ENCODE measurements at places on chromosomes 3 and 15.

- DNase-seq, result no peak
Observed at GRCh38 chr15:57158997-57159668, 217.2 kb upstream of the CGNL1 start.

- DNase-seq, result peak; percentile 3
Observed at GRCh38 chr3:189621948-189622603, 9.1 kb upstream of the TP63 start.

GRCh38 chr15:94099574-94099960 lies 131.8 kb upstream of the MCTP2 start:
- no peak for DNase-seq

DNA sequence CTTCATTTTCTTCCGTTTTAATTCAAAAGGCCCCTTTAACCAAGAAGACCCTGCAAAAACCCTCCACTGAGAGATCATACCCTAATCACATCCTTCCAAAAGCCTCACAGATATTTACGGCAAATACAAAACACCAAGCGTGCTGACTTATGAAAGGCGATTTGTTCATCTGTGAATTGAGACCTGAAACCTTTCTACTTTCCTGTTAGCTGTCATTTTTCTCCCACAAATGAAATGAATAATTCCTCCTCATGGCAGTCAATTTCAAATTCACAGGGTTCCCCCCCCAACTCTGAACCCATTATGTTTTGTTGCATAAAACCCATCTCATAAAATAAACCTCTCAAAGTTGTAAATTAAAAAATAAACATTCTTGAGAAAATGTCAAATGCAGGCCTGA lies 149.6 kb downstream of the PDZRN3 start:
- no peak for DNase-seq

- DNase-seq, result no peak
Observed at GRCh38 chr15:91252756-91253155, 152.7 kb downstream of the SV2B start.

GRCh38 chr3:128012050-128012449 lies 40.2 kb upstream of the SEC61A1 start:
- DNase-seq, result no peak

DNA sequence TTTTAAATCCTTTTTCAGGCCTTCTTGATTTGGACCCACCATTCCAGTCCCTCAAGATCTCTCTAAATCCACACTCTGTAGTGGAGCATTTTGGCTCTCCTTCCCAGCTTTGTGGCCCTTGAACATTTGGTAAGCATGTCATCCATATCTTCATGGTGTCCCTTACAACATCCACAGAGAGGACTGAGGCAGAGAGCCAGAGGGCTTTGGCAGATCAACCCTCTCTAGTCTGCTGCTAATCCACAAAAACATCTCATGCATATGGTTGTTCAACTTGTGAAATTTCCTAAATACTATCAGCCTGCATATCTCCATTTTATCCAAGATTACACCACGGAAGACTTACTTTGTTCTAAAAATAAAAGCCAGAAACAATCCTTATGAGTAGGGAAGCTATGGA lies 23.2 kb downstream of the THRB start:
- DNase-seq, result no peak

DNA sequence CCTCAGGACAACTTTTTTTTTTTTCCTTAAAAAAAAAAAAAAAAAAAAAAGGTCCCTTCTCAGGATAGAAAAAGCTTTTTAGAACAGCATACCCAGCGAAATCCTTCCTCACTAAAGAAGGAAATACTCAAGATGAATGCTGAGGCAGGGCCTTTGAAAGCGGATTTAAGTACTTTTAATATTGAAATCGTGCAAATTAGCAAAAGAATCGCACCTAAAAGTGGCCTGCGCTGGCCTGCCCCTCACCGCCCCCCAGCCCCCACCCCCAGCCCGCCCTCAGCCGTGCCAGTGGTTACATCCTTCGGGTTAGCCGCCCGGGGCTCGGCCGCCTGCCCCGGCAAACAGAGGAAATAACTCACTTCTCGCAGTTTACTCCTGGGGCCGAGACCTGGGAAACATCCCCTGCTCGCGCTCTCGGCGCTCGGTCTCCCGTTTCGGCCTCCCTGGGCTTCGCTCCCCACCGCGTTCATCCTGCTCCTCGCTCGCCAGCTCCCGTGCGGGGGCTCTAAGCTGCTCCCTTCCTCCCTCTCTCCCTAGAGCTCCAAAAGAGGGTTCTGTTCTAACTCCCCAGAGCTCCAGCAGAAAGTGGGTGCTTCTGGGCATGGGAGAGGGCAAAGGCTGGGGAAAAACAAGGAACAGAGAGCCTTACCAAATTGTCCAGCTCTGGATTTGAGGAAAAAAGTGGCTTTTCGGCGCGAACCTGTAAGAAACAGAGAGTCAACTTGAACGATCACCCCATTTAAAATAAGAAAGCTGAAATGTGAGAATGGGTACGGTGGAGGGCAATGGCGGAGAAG lies 5.2 kb downstream of the MEIS2 start:
- peak; percentile 57 for DNase-seq

DNA sequence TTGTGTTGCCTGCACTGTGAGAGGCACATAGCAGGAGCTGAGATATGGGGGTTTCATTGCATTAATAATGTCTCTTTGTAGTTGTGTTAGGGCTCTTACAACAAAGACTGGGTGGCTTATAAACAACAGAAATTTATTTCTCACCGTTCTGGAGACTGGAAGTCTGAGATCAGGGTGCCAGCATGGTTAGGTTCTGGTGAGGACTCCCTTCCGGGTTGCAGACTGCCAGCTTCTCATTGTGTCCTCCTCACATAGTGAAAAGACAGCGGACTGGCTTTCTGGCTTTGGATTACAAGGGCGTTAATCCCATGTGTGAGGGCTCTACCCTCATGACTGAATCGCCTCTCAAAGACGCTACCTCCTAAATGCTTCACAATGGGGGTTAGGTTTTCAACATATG lies 20.6 kb downstream of the TMEM108 start:
- no peak for DNase-seq

DNA sequence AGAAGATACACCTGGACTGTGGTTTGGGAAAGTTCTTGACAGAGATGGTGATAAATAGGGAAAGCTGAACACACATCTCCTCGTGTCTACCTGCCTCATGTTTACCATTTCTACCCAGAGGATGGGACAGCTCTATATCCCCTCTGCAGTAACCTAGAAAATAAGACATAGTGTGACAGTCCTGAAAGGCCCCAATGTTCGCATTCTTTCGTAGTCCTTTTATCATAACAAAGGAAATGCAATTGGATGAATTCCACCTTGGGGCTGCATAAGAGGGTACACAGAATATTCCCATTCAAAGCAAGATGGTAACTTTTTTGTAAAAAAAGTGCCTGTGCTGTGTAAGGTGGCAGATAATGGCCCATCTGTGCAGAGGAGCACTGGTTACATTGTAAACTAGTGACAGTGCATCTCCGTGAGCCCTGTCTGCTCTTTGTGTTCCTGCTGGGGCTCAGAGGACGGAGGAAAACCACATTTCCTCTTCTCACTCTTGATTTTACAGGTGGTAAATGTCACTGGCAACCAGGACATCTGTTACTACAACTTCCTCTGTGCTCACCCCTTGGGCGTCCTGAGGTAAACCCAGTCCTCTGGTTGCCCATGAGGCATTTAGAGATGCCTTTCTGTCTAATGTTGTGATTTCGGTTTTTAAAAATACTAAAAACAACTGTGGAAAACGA lies 74.3 kb downstream of the SIDT1 start:
- DNase-seq, result no peak

GRCh38 chr15:50257924-50258323 lies 7.6 kb downstream of the HDC start:
- DNase-seq, result no peak

- no peak for DNase-seq
Observed at GRCh38 chr15:64466408-64467141, 6.2 kb downstream of the ZNF609 start.

DNA sequence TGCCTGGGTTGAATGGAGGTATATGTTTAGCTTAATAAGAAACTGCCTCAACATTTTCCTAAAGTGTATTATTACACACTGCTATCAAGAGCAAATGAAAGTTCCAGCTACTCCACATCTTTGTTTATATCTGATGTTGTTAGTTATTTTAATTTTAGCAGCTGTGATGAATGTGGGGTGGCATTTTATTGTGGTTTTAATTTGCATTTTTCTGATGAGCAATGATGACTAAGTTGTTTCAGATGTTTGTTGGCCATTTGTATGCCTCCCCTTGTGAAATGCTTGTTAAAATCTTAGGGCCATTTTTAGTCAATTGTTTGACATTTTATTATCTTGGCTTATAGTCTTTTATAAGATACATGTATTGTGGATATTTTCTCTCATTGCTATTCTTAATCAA lies 260.4 kb upstream of the SLCO3A1 start:
- peak; percentile 61 for DNase-seq

DNA sequence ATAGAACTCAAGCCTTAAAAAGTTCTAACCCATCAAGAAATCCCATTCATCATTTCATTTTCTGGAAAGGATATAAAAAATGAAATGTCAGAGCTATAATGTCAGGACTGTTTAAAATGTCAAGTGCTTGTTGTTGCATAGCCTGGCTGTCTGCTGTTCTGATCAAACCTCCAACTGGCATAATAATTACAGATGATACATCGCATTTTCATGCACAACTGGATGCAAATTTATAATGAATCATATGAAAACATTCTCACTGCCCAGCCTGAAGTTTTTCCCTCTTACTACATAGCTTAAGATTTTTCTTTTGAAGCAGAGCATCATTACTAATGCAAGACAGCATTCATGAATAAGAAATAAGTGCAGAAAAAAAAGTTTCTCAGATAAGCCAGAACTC lies 46.5 kb downstream of the GUCA1C start:
- DNase-seq, result peak; percentile 79

GRCh38 chr3:25120665-25121064 lies 307.4 kb upstream of the RARB start:
- DNase-seq, result no peak

DNA sequence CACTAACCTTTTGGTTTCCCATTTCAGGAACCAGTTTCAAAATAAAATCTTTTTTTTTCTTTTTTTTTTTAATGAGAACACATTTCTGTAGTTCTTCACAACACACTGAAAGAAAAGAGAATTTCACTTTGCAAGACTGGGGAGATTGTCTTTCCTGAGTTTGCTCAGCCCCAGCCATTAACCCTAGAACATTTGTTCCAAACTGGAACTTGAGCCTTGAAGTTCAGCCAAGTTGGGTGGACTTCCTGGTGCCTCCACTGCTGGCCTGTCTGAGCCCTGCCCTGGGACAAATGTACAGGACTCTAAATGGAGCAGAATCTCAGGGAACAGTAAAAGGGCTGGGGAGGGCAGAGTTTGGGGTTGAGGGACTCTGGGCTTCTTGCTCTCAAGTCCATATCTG lies 196.4 kb upstream of the LPP start:
- no peak for DNase-seq

DNA sequence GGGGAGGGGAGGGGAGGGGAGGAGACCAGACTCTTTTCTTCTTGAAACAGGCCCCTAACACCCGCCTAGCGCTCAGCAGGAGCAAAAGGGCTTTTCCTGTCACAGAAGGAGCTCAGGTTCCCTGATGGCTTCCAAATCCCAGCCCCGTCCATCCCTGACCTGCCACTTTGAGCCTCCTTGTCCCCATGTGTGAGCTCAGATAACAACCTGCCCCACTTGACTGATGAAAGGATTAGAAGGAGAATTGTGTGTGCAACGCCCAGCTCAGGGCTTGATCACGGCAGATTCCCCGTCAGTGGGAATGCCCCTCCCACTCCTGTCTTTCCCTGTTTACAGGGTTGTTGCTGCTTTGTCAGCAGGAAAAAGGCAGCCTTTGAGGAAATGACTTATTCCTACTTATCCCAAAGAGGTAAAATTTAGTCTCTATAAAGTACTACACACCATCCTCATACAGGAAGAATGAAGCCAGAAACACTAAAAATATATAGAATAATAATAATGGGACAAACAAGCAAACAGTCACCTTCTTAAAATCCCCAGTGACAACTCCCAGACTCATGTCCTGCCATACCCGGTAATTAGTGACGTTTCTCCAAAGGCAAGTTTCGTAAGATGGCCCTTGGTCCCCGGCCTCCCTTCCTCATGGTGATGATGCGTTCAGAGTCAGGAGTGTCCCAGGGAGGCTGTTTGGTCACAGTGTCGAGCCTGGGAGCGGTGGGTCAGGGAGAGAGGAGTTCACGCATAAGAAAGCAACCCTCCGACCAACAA lies 6.1 kb upstream of the LRRC15 start:
- no peak for DNase-seq

DNA sequence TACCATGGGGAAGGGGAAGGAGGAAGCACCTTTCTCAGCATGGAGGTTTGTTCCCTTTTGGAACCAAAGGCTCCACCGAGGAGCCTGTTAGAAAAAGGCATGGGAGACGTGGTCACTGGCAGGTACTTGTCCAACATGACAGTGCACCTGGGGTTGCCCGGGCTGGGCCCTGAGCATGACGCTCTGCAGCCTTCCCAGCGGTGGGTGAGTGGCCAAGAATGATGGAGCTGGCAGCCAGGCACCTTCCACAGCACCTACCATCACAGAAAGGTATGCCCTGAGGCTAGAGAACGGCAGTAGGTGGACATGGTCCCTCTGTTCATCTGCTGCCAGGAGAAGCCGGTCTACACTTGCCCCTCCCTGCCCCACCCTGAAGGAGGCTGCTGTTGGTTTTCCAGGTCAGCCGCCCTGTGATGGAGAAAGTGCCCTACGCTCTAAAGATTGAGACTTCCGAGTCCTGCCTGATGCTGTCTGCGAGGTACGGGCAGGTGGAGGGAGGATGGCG lies 29.0 kb upstream of the NR2C2 start:
- DNase-seq, result no peak

DNA sequence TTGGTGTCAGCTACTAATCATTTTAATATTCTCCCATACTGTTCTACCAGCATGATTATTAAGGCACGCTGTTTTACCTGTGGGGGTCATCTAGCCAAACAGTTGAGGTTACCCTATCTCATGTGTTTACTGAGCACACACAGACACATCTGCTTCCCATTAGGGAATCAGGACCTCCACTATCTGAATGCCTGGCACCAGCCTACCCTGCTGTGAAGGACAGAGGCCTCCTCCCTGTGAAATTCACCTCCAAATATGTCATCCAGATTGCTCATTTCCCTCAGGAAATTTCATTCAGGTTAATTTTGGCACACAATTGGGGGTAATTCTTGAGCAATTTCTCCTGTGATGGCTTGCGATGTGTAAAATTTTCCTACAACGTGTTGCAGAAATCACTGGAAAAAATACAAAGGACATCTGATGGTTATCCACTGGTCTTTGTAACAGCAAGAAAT lies 155.6 kb upstream of the NR2E3 start:
- no peak for DNase-seq

DNA sequence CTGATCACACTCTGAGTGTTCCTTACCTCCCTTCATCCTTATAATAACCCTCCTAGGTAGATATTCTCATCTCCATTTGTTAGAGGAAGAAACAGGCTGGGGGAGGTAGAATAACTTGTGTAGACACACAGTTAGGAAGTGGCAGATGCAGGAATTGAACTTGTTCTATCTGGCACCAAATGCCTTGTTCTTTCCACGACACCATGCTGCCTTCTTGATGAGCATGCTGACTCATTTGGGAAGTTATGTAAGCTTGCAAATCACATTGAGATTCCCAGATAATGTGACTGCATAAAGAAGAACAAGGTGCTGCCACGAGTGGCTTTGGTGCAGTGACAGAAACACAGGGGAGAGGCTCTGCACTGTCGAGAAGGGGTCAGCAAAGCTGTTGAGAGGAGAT lies 27.5 kb upstream of the NDUFB4 start:
- DNase-seq, result peak; percentile 43
